Occipital lobe (tissue), 3 donors: ENCODE measurements at places on chromosomes 5 and 9.

DNA sequence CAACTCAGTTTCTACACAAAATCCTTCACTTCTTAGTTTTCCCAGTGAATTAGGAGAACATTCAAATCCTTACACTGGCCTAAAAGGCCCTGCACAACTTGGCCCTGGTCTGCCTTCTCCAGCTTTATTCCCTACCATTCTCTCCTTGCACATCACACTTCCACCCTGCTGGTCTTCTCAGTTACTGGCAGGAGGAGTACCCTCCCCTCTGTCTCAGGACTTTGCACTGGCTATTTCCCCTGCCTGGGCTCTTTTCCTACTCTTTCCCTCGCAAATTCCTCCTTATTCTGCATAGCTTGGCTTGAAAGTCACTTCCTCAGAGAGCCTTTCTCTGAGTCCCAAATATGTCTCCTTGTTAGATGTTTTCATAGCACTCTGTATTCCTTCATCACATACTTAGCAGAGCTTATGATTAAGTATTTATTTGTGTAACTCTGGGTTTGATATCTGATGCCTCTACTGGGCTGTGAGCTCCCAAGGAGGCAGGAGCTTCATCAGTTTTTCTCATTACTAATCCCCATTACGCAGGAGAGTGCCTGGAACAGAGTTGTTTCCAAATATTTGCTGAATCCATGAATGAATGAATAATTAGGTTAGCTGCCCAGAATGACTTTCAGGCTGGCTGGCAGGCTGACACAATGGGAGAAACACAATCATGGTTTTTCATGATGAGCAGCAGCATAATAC lies 159.8 kb upstream of the KLF9 start:
- DNase-seq: no peak

- DNase-seq: no peak
Observed at GRCh38 chr9:38235244-38235643, 157.3 kb upstream of the ALDH1B1 start.

- no peak for DNase-seq
Observed at GRCh38 chr9:134868751-134869553, 11.7 kb upstream of the FCN2 start.

DNA sequence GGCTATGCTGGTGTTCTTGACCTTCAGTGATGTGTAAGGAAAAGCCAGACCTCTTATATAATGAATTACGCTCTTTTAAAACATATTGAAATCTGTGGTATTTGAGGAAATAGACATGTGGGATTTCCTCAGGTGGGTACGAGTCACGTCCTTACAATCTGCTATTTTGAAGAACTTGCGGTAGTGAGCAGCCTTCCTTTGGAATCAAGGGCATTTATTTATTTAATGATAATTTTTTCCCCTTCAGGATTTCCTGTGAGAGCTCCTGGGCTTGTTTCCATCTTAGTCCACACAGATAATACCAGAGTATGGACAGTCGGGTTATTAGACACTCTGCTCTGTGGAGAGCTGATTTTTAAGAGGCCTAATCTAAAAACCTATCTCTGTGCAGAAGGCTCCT lies 167.9 kb downstream of the ARHGEF28 start:
- DNase-seq: no peak

- no peak for DNase-seq
Observed at GRCh38 chr5:38994324-38994927, 79.8 kb downstream of the RICTOR start.

DNA sequence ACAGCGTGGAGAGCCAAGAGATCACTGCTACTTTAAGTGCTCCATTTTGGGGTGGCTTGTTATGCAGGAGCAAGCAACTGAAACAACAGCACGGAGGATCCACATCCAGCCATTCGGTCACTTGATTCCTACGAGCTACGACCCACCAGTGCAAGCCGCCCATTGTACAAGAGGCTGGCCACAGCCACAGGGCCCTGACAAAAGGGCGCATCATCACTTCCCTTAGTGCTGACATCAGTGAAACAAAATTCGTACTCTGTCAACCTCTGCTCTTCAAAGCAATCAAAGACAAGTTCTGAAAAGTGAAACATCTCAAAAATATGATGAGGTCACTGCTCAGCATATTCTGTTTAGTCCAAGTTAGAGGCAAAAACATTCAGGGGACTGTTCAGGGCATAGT lies 168.4 kb downstream of the GADD45G start:
- DNase-seq: no peak

GRCh38 chr5:98163796-98164493 lies 609.5 kb upstream of the RGMB start:
- DNase-seq: no peak

DNA sequence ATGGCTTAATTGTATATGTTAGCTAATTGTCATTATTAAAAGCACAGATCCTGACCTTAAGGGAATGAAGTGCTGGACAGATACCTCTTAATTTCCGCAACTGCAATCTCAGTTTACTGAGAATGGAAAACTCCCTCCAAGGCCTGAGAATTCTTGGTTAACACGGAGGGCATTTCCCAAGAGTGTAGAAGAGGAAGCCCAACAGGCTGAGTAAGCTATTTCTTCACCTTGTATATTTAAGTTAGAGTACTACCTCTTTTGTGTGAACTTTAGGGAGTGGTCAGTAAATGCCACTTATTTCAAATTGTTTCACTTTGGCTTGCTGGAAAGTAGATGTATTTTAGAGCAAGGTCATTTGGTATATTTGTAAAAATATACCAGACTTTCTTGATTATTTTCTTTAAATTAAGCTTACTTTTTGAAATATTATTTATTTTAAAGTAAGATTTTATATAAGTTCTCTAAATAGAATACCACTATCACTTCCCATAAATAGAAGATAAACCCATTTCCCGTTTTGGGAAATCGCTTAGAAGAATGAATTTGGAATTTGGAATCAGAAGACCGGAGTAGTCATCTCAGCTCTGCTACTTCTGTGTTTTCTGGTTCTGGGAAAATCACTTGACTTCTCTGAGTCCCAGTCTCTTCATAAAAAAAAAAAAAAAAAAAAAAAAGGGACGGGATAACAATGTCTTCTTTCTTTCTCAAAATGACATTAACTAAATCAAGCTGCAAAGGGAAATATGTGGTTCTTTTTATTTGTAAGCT lies 26.0 kb upstream of the C9orf72 start:
- DNase-seq: no peak

DNA sequence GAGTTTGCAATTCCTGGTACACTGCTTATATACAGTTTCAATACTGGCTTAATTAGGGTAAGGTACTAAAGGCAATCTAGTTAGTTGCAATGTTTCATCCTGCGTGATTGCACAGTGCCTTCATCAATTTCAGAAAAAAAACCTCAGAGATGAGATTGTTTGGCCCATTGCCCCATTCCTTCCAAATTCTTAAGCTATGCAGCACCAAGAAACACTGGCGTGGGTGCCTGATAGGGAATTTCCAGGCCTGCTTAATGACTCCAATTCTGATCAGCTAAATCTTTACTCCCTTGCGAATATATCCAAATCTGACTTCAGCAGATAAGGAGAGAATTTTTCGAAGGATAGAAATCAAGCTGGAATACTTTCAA lies 35.9 kb upstream of the GAS1 start:
- DNase-seq: no peak

- no peak for DNase-seq
Observed at GRCh38 chr9:32603914-32604852, 31.2 kb upstream of the NDUFB6 start.

- no peak for DNase-seq
Observed at GRCh38 chr9:5902377-5902776, 11.7 kb downstream of the MLANA start.

GRCh38 chr5:140988100-140988499 lies 21.8 kb downstream of the PCDHAC2 start:
- no peak for DNase-seq

GRCh38 chr5:157602505-157602904 lies 26.9 kb upstream of the ADAM19 start:
- DNase-seq: no peak

GRCh38 chr5:329121-329735 lies 7.7 kb downstream of the AHRR start:
- no peak for DNase-seq

- peak; percentile 57 for DNase-seq
Observed at GRCh38 chr9:99266255-99267023, 44.4 kb downstream of the SEC61B start.

GRCh38 chr9:81661339-81661738 lies 28.0 kb downstream of the TLE1 start:
- DNase-seq: no peak

GRCh38 chr5:59421986-59422941 lies 471.3 kb downstream of the PDE4D start:
- no peak for DNase-seq

- no peak for DNase-seq
Observed at GRCh38 chr9:127280880-127281660, 16.5 kb downstream of the GARNL3 start.

DNA sequence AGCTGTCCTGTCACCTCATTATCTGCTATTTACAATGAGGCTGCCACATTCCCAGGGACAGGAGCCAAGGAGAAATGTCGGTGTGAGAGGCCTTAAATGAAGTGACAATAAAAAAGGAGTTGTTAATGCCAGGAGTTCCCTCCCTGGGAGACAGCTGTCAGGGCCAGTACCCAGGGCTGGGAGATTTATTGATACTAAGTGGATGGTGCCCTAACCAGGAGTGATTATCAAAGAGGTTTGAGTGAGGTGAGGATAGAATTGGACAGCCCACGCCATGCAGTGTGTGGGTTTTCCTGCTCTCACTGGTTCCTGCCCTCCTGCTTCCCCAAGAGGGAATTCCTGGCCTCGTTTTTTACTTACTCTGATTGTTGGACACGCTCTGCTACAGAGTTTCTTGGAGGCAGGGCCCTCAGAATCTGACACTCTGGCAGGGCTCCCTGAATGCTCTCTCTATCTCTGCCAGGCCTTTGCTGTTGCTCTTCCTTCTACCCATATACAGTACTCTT lies 150.8 kb downstream of the GRIA1 start:
- DNase-seq: no peak

GRCh38 chr5:23820765-23821471 lies 313.5 kb downstream of the PRDM9 start:
- no peak for DNase-seq

DNA sequence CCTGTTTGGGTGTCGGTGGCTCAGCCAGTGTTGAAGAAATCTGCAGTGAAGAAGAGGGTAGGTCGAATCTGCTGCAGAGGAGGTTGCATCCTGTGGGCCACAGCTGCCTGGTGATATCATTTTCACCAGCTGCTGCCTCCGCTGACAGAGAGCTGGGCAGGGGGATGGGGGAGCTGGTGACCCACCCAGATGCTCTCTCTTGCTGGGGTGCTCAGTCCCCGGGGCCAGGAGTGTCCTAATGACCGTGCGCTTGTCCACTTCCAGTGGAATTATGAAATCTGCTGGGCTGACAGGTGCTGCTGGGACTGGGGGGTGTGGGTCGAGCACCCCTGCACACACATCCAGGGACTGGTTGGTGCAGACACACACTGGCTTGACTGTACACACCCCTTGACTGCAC lies 83.2 kb upstream of the IRX4 start:
- no peak for DNase-seq

DNA sequence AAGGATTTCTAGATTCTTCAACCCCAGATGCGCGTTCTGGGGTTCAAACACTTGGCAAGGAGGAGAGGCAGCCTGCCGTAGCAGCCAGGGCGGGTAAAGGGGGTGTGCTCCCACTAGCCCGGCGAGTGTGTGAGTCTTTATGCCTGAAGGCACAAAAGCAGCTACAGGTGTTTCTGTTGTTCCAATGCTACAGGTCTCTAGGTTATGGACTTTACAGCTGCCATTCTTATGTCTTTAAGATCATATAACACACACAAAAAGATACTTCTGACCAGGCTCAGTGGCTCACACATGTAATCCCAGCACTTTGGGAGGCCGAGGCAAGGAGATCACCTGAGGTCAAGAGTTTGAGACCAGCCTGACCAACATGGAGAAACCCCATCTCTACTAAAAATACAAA lies 133.6 kb upstream of the RETREG1 start:
- no peak for DNase-seq

DNA sequence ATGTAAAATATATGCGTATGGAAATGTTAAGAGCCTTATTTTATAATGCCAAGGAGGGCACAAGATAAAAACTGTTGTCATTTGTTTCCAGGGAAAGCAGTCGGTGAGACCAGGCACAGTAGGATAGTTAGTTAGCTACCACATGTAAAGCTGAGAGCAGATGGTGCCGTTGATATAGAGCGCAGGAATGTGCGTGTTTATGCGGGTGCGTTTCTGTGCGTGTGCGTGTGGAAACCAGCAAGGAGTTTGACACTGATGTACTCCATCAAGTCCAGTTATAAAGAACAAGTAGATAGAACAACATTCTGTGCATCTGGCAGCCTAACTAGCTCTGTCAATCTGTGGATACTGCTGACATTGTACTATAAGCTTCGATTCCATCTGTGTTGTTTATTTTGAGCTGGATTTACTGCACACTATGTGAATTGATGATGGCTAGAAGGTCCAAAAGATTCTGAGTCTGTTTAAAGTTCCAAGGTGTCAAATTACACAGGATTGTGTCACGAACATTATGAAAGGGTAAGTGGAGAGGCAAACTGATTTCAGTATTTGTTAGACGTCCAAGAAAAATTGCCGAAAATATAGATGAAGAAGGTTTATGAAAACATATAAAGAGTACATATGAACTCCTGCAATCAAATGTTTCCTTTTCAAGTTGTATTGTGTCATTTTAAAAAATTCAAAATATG lies 494.9 kb upstream of the MEF2C start:
- DNase-seq: no peak

GRCh38 chr9:83622433-83622938 lies 457 bp upstream of the IDNK start:
- no peak for DNase-seq

- no peak for DNase-seq
Observed at GRCh38 chr5:133957591-133957990, 10.8 kb downstream of the C5orf15 start.

DNA sequence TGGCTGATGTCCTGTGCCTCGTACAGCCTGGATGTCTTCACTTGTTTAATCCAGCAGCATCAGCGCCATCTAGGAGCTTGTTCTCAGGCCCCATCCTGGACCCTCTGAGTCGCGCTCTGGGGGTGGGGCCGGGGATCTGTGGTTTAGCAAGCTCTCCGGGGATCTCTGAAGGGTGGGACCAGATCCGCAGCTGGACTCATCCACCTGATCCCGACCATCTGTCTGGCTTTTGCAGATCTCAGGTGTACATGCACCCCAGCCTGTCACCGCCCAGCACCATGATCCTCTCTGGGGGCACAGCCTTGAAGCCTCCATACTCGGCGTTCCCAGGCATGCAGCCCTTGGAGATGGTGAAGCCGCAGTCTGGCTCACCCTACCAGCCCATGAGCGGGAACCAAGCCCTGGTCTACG lies 15.1 kb upstream of the POMT1 start:
- DNase-seq: no peak

GRCh38 chr9:89541798-89542197 lies 43.9 kb upstream of the SEMA4D start:
- DNase-seq: no peak
